ENCODE measurements at places on chromosomes 5 and 9.

- DNase-seq, result no peak
Measured at GRCh38 chr9:99030610-99031109, 74.3 kb upstream of the TGFBR1 start.

GRCh38 chr9:16915126-16915831, 44.8 kb upstream of the BNC2 start:
- DNase-seq, result no peak

DNA sequence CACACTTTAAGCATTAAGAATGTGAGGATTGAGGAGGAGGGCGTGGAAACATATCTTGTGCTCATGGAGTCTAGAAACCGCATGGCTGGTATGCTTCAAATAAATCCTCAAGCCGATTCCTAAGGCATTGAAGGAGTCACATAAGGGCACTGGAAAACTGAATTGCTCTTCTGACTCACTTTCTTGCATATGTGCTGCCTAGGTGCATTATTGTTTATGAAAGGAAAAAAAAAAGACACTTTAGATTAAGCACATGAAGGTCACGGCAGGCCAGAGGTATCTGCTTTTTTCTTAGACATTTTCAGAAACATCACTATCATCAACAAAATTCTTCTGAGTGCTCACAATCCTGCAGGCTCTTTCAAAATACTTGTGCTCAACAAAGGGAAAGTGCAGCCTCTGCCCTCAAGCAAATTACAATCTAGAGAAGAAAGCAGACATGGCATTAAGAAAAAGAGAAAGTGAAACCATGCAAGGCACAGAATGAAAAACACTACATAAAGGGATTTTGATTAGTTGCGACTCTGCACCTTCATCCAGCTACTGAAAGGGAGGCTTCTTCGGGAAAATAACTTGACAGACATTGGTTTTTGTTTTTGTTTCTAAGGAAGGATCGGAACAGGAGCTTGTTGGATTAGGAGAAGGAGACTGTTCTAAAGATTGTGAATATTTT, 2117.6 kb downstream of the MAT2B start:
- DNase-seq, result no peak

GRCh38 chr9:96004379-96004778, 128.9 kb downstream of the ERCC6L2 start:
- DNase-seq, result no peak

- DNase-seq, result no peak
Measured at GRCh38 chr5:96381526-96381925, 51.5 kb downstream of the PCSK1 start.

- DNase-seq, result no peak
Measured at GRCh38 chr5:8864053-8864452, 681.8 kb downstream of the SEMA5A start.

- DNase-seq, result no peak
Measured at GRCh38 chr5:35679357-35679756, 61.7 kb downstream of the SPEF2 start.

- DNase-seq, result no peak
Measured at GRCh38 chr5:116830079-116830478, 255.5 kb upstream of the SEMA6A start.

DNA sequence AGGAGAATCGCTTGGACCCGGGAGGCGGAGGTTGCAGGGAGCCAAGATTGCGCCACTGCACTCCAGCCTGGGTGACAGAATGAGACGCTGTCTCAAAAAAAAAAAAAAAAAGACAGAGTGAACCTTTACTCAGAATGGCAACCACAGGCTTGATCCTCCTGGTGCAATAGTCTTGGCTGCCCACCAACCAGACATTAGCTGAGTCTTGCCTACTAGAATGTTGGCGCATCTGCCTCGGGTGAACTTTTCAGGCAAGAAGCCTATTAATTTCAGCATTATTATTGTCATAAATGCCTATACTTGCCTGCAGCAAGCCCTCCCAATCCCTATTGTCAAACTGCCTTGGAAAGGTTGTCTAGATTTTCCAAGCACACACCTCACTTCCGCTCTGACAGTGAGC, 4.2 kb downstream of the SERINC5 start:
- DNase-seq, result no peak

DNA sequence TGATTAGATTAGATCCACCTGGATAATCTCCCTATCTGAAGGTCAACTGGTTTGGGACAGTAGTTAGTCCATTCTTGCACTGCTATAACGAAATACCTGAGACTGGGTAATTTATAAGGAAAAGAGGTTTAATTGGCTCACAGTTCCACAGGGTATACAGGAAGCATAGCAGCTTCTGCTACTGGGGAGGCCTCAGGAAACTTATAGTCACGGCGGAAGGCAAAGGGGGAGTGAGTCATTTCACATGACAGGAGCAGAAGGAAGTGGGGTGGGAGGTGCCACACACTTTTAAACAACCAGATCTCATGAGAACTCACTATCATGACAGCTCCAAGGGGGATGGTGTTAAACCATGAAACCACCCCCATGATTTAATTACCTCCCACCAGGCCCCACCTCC, 9.9 kb downstream of the C9orf40 start:
- DNase-seq, result no peak

DNA sequence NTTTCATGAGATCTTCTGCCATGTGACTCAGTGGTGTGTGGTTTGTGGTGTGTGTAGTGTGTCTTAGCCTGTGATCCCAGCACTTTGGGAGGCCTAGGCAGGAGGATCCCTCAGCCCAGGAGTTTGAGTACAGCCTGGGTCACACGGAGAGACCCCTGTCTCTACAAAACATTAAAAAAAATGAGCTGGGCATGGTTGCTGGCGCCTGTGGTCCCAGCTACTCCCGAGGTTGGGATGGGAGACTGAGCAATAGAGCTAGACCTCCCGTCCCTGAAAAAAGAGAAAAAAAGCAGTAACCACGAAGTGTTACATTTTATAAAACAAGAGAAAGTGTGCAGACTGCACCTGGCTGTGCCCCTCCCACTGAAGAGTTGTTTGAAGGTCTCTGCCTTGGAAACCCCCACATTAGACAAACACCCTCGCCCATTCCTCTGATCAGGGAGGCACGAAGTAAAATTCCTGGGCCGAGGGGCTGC, 21.2 kb upstream of the RNU6ATAC start:
- DNase-seq, result no peak

GRCh38 chr9:105696219-105696793, 2.0 kb downstream of the TMEM38B start:
- no peak for DNase-seq

- DNase-seq, result no peak
Measured at GRCh38 chr5:111945535-111945934, 188.5 kb upstream of the NREP start.

- no peak for DNase-seq
Measured at GRCh38 chr5:149317281-149318048, 27.8 kb upstream of the GRPEL2 start.

GRCh38 chr5:41071975-41072374, 833 bp upstream of the MROH2B start:
- no peak for DNase-seq

Data from activated naive CD4-positive, alpha-beta T cell (primary cell).